ENCODE measurements at places on chromosomes 2 and 18. TPM values are rescaled to one million over a fixed set of nuclear protein-coding genes. Genes with fewer than 3 reads are reported as not detected.

Gene MARCHF4
- total RNA-seq, result 3.1 TPM

Gene TLX2
- not detected for total RNA-seq

Gene RBM44
- total RNA-seq, result 0.18 TPM

Gene KIAA1328
- total RNA-seq, result 7.0 TPM

Gene TMEM169
- total RNA-seq, result 0.83 TPM

Gene PARD6G
- total RNA-seq, result 3.3 TPM

Gene BAZ2B
- total RNA-seq, result 42.1 TPM

Gene CXCR4
- not detected for total RNA-seq

Gene ABCG8
- not detected for total RNA-seq

Gene SDC1
- 22.0 TPM for total RNA-seq

Gene CRYGA
- not detected for total RNA-seq

Gene TTR
- not detected for total RNA-seq

Gene NYAP2
- not detected for total RNA-seq

Measured in IMR-90 (cell line).